ENCODE measurements at places on chromosomes 3 and 15.

DNA sequence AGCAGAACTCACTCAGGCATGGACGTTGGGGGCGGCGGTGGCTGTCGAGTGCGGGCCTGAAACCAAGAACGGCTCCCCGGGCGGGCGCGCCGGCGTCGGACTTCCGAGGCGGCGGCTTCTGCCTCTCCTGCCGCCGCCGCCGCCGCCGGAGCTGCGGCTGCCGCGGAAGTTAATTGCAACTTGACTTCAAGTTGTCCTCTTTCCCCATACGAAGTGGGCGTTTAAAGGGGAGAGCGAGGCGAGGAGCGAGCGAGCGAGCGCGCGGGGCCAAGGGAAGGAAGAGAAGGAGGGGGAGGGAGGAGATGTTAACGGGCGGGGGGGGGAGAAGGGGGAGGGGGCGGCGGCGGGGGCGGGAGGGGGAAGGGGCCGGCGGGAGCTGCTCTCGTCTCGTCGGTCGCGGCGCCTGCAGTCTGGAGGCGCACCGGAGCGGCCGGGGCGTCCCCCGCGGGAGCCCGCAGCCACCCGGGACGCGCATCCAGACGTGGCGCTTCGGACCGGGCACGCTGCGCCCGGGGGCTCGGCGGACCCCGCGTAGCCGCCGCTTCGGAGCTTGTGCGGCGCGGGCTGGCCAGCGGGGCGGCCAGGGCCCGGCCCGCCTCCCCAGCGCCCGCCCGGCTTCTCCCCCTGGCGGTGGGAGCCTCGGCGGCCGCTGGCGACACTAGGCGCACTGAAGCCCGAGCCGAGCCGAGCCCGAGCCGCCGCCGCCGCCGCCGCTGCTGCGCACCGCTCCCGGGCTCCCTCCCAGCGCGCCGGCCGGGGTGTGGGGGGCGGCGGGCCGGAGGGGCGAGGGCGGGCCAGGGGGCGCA, 19.7 kb upstream of the SATB1 start:
- peak; percentile 82 for DNase-seq

DNA sequence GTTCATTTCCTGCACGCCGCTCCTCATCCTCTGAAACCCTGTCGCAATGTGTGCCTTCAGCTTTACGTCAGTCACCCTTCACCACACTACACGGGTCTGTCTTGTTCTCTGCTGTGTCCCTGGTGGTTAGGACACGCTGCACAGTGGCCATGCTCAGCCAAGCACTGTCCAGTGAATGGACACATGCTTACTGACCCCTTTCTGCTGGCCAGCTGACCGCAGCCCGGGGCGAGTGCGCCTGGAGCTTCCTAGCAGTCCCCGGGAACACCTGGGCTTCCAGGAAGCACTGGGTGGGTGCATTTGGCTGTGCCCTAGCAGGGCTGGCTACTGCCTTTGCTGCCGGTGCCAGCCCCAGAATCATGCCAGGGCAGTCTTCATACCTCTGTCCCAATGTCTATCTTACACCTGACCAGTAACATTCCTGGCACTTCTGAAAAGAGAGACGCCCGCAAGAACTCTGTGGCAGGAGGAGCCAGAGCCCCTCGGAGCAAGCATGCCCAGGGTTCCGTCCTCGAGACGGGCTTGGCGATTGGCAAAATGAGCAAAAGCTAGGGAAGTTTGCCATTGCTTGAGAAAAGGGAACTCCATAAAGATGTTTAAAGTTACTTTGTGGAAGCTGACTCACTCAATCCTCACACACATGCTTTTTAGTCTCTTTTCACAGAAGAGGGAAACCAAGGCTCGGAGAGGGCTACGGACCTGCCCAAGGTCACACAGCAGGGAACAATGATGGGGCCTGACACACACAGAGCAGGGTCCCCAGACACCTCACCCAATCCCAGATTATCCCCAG, 15.7 kb upstream of the ZXDC start:
- DNase-seq = no peak

DNA sequence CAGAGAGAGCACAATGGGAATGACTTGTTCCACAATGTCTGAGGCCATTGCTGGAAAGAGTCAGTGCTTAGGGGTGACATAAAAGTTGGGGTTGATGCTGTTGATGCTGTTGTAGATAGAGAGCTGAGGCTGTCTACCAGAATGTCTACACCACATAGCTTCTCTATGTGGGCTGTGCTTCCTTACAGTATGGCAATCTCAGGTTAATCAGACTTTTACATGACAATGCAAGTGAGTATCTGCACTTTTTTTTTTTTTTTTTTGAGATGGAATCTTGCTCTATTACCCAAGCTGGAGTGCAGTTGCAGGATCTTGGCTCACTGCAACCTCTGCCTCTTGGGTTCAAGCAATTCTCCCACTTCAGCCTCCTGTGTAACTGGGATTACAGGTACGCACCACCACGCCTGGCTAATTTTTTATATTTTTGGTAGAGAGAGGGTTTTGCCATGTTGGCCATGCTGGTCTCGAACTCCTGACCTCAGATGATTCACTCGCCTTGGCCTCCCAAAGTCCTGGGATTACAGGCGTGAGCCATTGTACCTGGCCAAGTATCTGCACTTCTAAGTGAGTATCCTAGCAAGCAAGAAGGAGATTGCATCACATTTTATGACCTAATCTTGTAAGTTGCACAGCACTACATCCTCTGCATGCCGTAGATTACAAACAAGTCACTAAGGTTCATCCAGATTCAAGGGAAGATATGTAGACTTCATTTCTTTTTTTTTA, 28.7 kb downstream of the DLEC1 start:
- DNase-seq = no peak

DNA sequence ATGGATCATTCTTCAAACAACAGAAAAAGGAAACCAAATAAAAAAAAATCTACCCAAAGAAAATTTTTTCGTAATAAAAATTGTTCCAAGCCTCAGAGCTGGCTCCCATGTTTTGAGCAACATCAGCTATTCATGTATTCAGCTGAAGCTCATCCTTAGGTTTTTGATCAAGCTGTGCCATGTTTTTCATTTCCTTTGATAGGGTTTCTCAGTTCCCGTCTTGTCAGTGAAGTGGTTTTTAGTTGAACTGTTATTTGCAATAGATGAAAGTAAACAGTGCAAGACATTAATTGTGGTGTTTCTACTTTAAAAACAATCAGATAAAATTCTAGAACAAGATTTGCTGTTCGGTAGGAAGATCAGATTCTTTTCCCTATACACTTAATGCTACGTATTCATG, 55.4 kb upstream of the SPTSSB start:
- DNase-seq = no peak

GRCh38 chr15:33865416-33865815, 102.9 kb upstream of the CHRM5 start:
- DNase-seq = no peak

DNA sequence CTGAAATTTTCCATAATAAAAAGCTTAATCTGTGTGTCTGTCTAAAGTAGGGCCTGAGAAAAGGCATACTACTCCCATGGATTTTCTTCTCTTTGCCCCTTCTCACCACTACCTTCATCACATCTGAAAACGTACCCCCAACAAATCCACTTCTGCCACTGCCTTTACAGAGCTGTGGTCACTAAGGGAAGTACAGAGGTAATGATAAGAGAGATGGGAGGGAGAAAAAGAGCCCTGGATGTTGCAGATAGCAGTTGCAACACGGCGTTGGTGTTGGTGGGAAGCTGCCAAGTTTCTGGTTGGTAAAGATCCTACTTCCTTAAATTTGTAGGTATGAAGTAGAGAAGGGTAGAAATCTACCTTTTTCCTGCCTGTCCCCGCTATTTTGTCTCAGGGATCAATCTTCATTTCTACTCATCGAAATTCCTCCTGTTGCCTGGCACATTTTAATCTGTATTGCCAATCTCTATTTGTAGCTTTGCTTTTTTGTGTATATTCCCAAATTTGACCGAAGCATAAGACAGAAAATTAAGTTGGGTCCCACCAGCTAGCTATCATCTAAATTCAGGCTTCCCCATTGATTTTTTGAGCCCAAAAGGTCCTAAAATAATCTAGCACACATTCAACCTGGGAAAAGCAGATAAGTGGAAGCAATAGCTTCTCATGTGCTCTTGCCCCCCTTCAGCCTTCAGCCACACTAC, 102.9 kb downstream of the TFDP2 start:
- no peak for DNase-seq
